ENCODE measurements at places on chromosomes 16 and 17.

DNA sequence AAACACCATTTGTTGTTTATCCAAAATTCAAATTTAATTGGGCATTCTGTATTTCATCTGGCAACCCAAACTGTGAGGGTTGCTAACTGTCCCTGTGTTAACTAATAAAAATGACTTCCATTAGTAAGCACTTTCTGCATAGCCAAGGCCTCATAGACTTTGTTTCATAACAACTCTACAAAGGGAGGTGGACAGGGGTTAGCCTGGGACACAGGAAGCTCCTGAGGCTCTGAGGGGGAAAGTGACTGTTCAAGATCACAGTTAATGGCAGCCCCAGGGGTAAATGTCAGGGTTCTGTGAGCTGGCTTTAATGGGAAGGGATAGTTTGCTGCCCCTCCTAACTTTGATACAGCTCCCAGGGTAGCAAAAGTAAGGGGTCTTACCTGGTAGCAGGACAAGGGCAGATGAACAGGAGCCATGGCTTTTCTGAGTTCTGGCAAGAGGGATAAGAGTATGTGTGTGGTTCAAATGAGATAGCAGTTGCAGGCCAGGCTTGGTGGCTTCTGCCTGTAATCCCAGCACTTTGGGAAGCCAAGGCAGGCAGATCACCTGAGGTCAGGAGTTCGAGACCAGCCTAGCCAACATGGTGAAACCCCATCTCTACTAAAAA lies 2.2 kb downstream of the HEATR9 start:
- no peak for DNase-seq

DNA sequence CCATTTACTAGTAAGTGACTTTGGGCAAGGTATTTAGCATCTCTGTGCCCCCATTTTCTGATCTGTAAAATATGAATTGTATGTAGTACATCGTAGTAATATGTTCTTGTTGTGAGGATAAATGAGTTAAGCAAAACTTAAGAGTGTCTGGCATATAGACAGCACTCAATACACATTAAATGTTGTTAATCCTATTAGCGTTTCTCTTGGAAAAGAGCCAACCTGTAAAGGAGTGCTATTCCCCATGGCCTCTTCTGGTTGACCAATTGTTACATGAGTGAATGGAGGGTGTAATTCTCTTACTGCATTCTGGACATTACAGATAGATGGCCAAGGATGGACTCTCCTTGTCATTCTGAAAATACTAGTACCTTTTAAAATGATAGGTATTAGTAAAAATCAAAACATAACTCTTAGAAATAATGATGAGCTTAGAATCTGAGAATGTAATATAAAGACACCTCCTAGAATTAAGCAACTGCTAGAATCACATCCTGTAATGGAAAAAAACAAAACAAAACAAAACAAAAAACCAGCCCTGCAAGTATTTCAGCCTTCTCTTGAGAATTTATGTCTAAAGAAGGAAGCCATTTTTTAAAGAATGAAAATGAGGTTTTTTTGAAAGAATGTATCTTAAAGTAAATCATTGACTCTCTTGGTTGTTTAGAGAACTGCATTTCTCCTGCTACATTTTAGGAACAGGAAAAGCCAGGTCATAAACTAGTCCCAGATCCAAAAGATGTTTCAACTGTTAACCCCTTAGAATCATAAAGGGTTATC lies 30.5 kb downstream of the IQCK start:
- DNase-seq = no peak

- no peak for DNase-seq
Measured at GRCh38 chr16:55534756-55535155, 25.9 kb downstream of the LPCAT2 start.

- no peak for DNase-seq
Measured at GRCh38 chr16:21565507-21565860, 33.9 kb upstream of the METTL9 start.

DNA sequence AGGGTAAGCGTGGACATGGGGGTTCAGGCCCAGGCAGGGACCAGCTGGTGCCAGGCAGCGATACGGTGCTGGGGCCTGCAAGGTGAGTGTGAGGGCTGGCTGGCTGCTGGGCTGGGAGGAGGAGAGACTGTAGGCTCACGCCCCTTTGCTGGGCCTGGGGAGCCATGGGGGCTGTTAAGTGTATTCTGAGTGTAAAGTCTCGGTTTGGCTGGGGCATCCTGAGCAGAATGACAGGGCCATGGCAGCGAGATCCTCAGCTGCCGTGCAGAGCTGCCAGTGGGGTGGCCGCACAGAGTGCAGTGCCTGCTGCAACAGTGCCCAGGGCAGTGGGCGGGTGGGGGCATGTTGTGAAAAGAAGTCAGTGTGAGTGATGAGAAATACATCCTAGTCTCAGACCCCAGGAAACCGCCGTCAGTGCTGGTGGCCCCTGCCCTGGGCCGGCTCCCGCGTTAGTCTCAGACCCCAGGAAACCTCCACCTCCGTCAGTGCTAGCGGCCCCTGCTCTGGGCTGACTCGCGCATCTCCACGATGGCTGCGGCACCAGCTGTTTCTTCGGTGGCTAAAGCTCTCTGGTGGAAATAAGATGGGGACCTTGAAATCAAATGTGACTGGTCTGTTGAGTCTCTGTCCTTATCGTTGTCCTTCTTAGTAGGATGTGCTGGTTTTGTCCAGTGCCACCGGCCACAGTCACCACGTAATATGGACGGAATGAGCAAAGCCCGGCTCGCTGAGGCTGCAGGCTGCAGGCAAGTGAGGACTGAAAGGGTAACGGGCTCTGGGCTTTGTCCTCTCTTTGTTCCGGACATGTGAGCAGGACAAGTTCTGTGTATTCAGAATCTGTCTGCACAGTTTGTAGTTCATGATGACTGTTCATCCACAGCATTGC lies 22.9 kb downstream of the ACSF3 start:
- no peak for DNase-seq

- no peak for DNase-seq
Measured at GRCh38 chr16:70476272-70477020, 22.1 kb downstream of the FCSK start.

GRCh38 chr16:66365651-66366050 lies 840 bp upstream of the CDH5 start:
- peak; percentile 82 for DNase-seq

GRCh38 chr17:602436-602835 lies 112.2 kb downstream of the VPS53 start:
- no peak for DNase-seq

GRCh38 chr16:14101415-14101814 lies 30.3 kb downstream of the MRTFB start:
- DNase-seq = no peak

DNA sequence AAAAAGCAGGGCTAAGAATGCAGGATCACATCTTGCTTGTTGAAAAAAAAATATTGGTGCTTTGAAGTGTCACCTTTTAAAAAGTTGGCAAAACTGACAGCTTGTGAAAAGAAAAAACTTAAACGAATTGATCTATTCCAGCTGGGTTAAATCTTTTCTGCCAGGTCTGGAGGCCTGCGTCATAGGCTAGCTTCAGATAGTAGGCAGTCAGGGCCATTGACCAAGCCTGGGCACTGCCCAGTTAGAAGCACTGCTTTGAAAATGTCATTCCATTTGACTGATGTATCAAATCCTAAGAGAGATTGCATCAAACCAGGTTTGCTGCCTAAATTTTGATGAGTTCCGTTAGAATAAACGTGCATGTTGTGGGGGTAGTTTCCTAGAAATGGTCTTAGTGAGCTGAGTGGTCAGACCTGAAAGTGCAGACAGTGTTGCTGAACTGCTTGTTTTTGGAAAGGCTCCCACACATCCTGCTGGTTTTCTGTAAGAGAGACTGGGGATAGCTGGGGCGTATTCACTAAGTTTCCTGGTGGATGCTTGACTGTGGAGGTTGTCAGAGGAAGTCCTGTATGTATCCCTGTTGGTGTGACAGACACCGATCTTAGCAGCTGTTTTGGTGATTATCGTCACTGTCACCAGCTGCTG lies 38.8 kb downstream of the NUP88 start:
- no peak for DNase-seq

GRCh38 chr16:28069971-28070794 lies 6.7 kb upstream of the GSG1L start:
- DNase-seq = no peak

DNA sequence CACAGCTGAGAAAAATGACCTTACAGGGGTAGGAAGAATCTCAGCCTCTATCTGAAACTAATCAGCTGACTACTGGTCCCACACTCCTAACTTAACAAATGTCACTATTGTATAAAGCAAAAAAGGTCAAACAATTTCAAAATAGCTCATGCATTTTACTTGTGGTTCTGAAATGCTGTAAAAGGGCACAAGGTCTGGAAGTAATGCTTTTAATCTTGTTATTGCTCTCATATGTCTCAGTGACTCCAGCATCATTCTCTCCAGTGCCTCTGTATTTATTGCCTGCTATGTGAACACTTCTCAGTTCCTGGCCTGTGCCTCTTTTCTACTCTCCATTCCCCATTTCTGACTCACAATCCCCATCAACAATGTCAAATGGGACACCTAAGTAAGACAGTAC lies 937.7 kb downstream of the CDH11 start:
- no peak for DNase-seq

GRCh38 chr17:73271072-73271471 lies 9.4 kb upstream of the CPSF4L start:
- no peak for DNase-seq

DNA sequence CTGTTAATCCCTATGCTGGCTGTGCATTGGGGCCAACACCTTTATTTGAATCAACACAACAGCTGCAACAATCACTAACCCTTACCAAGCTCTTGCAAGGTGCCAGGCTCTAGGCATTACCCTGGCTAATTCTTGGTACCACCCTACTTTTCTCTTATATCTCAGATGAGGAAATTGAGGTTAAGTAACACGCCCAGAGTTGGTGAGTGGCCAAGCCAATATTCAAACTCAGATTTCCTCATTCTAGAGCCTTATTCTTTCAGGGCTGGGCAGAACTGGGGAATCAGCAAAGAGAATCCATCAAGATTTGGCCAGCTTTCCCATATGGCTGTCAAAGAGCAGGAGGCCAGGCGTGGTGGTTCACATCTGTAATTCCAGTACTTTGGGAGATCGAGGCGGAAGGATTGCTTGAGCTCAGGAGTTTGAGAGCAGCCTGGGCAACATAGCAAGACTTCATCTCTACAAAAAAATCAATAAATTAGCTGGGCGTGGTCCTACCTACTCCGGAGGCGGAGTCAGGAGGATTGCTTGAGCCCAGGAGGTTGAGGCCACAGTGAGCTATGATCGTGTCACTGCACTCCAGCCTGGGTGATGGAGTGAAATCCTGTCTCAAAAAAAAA lies 23.7 kb downstream of the ARSG start:
- no peak for DNase-seq

DNA sequence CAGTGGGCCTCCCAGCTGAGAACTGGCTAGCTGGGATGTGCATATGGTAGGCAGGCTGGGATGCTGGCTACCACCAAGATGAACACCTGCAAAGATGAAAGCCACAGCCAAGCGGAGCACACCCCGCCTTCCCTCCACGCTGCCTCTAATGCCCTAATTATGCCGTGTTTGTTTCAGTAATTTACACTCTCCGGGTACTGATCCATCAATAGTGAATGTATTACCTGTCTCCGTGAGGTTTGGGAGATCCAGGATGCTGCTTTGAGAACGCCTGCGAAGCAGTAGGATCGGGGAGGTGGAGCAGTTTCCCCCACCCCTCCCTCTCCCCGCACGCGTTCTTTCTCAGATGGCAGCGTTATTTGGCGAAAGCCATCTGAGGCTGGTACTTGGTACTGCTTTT lies 28.9 kb upstream of the GSE1 start:
- peak; percentile 86 for DNase-seq

- DNase-seq = no peak
Measured at GRCh38 chr17:79154951-79155585, 80.4 kb downstream of the ENGASE start.

DNA sequence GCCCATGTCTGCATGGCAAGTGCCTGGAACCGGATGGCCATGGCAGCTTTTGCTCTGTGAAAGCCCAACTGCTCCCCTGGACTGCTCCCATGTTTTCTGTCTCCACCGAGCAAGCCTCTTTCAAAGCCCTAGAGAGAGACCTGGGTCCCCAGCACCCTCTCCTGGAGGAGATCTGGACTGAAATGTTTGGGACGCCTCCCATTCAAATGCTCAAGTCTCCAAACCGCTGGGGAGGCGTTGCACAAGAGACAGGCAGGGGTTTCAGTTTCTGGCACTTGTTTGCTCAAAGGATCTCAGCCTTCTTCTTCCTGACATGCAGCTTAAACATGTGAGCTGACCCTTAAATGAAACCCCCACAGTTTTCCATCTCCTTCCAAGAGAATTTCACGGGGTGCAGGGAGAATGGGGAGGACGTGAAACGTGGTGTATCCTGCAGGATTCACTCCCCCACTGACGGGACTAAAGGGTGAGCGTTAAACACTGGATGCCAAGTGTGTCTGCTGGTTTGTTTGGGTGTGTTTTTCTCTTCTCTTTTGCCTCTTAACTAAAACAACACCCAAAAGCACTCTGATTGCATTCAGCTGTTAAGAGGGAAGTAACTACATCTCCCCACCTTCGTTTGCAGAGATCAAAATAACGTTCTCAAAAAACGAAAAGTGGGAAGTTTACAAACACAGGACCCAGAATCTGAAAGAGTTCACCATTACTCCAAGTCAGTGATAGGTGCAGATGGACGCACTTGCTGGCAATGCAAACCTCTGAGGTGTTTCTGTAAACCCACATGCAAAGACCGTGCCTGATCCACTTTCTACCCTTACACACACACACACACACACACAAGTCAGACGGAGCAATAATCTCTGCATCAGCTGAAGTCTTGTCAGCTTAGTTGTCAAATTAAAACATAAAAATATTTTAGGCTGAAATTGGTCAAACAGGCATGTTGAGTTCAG lies 256.9 kb downstream of the C16orf95 start:
- no peak for DNase-seq

- DNase-seq = no peak
Measured at GRCh38 chr17:41848788-41849187, 11.2 kb downstream of the KLHL10 start.

- DNase-seq = no peak
Measured at GRCh38 chr16:75443298-75443697, 10.0 kb upstream of the CFDP1 start.

DNA sequence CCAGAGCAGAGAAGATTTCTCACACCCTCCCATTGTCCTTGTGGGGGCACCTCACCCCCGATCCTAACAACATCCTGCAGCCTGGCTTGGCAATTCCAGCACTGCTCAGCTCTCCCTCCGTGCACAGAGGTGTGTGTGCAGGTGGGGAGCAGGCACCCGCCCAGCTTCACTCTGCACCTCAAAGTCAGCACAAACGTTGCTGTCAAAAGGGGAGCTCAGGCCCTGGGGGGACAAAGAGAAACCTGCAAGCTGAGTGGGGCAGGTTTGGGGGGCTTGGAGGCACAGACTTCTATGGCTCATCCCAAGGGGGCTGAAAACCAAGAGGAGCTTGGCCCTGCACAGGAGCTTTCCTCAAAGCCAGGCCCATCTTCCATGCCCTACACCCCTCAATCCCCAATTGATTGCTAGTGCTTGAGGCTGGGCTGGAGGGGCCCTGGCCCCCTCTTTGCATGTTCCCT lies 231.9 kb upstream of the TNRC6C start:
- no peak for DNase-seq

- DNase-seq = no peak
Measured at GRCh38 chr16:81296631-81297030, 18.1 kb upstream of the GAN start.

DNA sequence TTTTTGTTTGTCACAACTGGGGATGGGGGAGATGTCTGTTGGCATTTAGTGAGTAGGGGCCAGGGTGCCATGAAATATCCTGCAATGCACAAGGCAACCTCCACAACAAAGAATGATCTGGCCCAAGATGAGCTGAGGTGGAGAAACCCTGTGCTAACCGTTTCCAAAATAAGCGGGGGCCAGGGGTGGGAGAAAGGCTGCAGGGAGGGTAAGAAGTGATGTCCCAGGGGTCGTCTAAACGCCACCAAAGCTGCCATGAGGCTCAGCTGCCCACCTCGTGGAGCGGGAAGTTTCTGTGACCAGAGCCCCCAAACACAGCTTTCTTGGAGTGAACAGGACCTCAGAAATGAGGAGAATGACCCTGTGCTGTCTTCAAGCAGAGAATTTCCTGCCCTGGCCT lies 76.5 kb upstream of the CDH5 start:
- no peak for DNase-seq

Data from spinal cord (tissue), 10 donors.